ENCODE measurements at places on chromosomes 7 and 10. TPM values are rescaled to one million over a fixed set of nuclear protein-coding genes. Genes with fewer than 3 reads are reported as not detected.

The GSTO2 gene
- total RNA-seq = 1.7 TPM

The SNCG gene
- total RNA-seq = 123 TPM

The TMEM178B gene
- total RNA-seq = 0.42 TPM

The UCMA gene
- not detected for total RNA-seq

DNA sequence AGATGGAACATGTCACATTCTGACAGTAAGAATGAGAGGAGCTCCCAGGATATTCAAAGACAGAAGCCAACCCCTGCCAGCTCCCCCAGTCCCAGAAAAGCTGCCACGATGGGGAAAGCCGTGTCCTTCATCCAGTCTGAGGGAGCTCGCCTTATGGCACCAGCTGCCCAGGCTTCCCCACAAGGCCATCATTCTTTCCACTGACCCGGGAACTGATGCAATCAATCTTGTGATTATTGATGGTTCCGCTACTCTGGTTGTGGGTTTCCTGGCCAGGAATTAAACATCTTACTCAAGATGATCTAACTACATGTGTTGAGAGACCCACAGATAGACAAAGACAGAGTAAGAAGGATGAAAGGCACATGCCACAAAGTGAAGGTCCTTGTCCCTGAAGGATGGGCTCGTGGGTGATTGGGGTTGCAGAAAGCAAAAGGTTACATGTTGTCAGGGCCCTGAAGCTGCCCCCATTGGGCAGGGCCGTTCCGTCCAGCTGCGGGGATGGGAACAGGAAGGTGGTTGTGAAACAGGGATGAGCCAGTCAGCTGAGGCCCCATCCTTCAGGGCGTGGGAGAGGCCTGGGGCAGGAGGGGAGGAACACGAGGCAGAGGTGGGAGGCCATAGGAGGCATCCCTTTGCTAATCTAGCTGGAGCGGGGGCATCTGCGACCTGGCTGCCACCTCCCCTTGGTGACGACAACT lies 127.6 kb downstream of the OAT start:
- no peak overlapping the region for H3K27ac ChIP-seq
- H3K4me1 ChIP-seq = no peaks in the 10 kb centered on the region
- H3K4me3 ChIP-seq = no peak overlapping the region

- H3K4me3 ChIP-seq = no peak overlapping the region
These were observed 14.7 kb upstream of the LRRN3 start for GRCh38 chr7:111076205-111076604.

DNA sequence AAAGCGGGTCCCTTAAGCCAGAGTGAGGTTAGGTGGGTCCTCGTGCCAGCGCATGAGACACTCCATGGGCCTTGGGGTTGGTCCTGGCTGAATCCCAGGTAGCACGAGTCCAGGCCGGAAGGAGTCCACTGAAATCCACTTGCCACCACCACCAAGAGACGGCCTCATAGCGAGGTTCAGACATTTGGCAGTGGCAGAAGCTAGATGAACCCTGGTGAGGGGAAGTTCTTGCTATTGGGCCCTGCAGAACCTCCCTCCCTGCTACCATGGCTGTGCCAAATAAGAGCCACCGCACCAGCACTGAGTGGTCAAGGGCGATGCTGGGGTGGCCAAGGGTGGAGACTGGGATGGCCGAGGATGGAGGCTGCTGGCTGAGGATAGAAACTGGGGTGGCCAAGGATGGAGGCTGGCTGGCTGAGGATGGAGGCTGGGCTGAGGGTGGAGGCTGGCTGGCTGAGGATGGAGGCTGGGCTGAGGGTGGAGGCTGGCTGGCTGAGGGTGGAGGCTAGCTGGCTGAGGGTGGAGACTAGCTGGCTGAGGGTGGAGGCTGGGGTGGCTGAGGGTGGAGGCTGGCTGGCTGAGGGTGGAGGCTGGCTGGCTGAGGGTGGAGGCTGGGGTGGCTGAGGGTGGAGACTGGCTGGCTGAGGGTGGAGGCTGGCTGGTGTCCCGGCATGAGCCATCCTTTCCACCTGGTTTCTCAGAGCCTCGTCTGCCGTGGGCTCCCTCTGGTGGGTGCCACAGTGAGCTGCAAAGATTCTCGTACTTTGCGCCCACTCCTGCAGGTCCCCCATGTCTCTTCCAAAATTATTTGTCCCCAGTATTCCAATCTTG lies 88.2 kb downstream of the ELFN1 start:
- H3K27me3 ChIP-seq = no peaks in the 10 kb centered on the region
- H3K4me1 ChIP-seq = no peaks in the 10 kb centered on the region
- H3K36me3 ChIP-seq = no peaks in the 10 kb centered on the region
- no peak overlapping the region for H3K4me3 ChIP-seq

GRCh38 chr10:80693565-80693964 lies 155.9 kb downstream of the SH2D4B start:
- H3K27ac ChIP-seq = no peak overlapping the region
- H3K4me1 ChIP-seq = no peaks in the 10 kb centered on the region
- DNase-seq = no peak
- no peaks in the 10 kb centered on the region for H3K27me3 ChIP-seq
- no peaks in the 10 kb centered on the region for H3K36me3 ChIP-seq

DNA sequence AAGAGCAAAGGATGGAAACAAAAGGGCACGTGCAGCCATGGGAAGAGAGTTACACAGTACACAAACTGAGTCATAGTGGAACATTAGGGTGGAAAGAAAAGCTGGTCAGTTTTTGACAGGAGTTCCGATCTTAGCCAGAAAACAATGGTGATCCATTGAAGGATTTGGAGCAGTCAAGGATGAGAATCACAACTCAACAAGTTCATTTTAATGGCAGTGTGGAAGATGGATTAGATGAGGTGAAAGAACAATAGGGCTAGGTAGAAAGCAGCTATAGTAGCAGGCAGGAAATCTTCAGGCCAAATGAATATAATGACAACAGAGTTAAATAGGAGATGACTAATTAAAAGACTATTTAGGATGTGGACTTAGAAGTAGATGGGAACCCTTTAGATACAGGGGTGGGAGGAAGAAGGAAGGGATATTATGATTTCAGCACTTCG lies 136.3 kb downstream of the DOCK4 start:
- no peaks in the 10 kb centered on the region for H3K27me3 ChIP-seq
- H3K27ac ChIP-seq = no peak overlapping the region
- DNase-seq = no peak
- H3K4me3 ChIP-seq = no peak overlapping the region

GRCh38 chr7:141153231-141153630 lies 79.4 kb downstream of the TMEM178B start:
- no peaks in the 10 kb centered on the region for H3K27me3 ChIP-seq
- H3K4me1 ChIP-seq = no peaks in the 10 kb centered on the region
- no peaks in the 10 kb centered on the region for H3K36me3 ChIP-seq
- no peak for DNase-seq

DNA sequence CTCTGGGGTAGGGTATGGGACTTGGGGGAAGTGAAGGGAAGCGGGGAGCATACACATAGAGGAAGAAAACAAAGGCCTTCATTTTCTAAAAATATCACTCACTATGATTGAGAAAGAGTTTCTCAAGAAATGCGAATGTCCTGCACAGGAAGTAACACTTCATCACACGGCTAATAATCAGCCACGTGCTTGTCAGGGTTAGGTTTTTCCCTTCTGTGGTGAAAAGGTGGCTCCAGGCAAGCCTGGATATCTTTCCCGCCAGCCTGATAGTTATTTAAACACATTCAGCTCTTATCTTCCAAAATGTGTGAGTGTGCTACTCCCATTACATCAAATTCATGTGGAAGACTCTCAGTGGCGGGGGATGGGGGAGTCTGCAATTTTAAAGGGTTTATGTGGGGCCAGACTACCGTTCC lies 166.4 kb upstream of the ADO start:
- no peaks in the 10 kb centered on the region for H3K4me1 ChIP-seq
- H3K36me3 ChIP-seq = no peaks in the 10 kb centered on the region
- no peak overlapping the region for H3K27ac ChIP-seq

DNA sequence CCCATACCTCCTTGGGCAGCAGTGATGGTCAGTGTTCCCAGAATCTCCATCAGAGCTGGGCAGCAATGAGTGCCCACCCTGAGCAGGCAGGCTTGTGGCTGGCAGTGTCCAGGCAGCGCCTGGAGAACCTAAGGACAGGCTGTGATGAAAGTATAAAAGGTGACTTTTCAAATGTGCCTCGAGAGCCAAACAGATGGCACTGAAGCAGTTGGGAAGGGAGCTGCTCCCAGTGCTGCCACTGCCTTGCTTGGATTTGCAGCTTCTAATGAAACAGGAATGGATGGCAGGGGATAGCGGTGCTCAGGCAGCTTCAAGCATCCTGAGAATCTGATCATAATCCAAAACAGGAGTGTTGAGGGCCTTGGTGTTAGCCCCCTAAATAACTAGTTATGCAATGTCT lies 179.8 kb upstream of the AOAH start:
- no peak overlapping the region for H3K4me3 ChIP-seq
- no peaks in the 10 kb centered on the region for H3K4me1 ChIP-seq
- no peak for DNase-seq
- H3K27me3 ChIP-seq = peaks cover 2% of the 10 kb centered on the region
- no peak overlapping the region for H3K27ac ChIP-seq
- H3K36me3 ChIP-seq = no peaks in the 10 kb centered on the region

DNA sequence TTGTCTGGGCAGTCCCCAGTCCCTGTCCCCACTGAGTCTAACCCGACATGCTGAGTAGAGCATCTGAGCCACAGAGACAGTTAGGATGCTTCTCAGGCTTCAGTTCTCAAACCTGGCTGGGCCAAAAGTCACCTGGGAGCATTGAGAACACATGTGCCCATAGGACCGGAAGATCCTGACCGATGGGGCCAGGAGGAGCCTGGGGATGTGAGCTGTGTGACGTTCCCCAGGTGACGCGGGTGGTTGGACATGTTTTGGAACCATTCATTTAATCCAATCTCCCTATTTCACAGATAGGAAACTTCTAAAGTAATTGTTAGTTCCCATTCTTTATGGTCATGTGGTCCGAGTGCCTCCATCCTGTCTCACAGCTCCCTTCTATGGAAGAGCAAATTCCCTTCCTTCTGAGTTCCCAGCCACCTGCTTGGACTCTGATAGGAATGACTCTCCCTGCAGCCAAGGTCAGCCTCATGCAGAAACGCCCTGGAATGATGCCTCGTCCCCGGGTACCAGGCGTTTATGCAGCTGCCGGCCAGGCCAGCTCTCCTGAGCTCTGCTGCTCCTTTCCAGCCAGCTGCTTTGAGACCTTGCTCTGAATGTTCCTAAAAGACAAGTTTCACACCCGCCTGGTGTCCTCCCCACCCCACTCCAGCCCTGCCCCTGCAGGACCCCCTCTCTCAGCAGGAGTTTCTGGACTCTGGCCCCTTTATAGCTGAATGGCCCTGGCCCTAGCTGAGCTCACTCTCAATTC lies 166.5 kb upstream of the RHEB start:
- no peaks in the 10 kb centered on the region for H3K36me3 ChIP-seq
- peak overlapping the region; percentile 68 for H3K27ac ChIP-seq
- H3K4me1 ChIP-seq = no peaks in the 10 kb centered on the region
- no peaks in the 10 kb centered on the region for H3K27me3 ChIP-seq
- H3K4me3 ChIP-seq = no peak overlapping the region

DNA sequence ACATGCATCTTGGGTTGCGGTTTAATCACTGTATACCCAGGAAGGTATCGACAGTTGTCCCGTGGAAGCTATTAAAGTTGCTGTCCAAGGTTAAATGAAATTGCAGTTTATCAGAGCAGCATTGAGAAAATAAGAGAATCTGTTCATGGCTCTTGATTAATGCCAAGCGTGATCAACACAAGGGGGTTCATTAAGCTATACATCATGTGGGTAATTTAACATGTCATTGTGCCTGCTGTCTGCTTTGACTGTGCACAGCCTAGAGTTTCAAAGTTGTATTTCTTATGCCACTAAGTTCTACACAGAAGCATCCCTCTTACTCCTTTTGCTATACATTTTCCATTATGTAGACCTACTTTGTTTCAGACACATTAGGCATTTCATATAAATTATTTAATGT lies 74.8 kb upstream of the SP8 start:
- no peaks in the 10 kb centered on the region for H3K4me1 ChIP-seq
- H3K36me3 ChIP-seq = no peaks in the 10 kb centered on the region
- no peak for DNase-seq
- no peak overlapping the region for H3K27ac ChIP-seq

DNA sequence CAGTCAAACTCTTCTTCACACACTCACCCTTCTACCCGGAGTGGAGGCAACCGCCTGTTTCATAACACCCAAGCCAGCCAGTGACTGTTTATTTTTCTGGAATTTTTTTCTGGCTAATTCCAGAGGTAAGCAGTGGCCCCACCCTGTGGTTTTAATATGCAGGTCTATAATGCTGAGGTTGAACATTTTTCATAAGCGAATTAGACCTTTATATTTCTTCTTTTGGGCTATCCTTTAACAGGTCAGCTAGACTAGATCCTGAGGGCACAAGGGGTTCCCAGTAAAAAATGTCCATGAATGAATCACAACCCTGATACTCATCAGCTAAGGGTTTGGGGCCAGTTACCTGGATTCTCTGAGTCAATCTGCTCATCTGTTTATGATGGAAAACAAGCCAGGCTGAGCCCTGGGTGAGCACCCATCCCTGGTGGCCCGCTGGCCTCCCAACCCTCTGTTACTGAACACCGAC lies 76.2 kb downstream of the GRB10 start:
- H3K27me3 ChIP-seq = no peaks in the 10 kb centered on the region
- H3K36me3 ChIP-seq = no peaks in the 10 kb centered on the region
- no peak overlapping the region for H3K27ac ChIP-seq
- DNase-seq = no peak

GRCh38 chr7:369476-370258 lies 79.7 kb downstream of the FOXL3 start:
- no peaks in the 10 kb centered on the region for H3K36me3 ChIP-seq
- H3K27ac ChIP-seq = no peak overlapping the region
- no peaks in the 10 kb centered on the region for H3K27me3 ChIP-seq

DNA sequence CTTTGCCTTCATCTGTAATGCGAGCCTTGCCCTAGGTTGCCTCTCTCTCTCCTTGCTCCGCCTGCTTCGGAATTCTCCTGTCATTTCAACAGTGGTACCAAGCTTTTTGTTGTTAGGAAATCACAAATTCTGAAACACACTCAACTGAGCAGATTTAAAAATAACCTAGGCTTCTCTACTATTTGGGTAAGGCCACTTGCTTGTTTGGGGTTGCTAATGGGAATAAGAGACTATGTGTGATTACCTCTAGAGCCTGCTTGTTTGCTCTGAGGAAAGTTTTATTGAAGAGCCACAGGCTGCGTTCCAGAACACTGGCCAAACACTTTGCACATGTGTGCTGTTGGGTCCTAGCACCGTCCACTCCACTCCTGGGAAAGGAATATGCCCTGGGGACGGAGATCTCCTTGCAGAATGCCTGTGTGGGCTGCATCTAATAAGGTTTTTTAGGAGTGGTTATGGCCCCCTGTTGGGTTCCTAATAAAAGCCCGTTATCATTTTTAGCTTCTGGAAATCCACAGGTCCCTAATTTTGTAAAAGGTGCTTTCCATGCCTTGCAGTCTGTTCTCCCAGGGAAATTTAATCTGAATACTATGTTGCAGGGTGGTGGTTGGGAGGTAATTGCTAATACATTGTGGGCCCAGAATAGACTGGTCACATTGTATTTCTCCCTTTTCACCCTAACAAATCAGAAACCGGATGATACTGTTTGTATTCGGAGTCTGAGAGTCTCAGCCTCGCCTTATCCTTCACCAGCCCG lies 68.7 kb upstream of the KLF6 start:
- H3K4me3 ChIP-seq = no peak overlapping the region
- no peak overlapping the region for H3K27ac ChIP-seq
- no peak for DNase-seq
- peaks cover 5% of the 10 kb centered on the region for H3K4me1 ChIP-seq

All from aorta (tissue), 5 donors.